ENCODE measurements at places on chromosomes 12 and 14.

DNA sequence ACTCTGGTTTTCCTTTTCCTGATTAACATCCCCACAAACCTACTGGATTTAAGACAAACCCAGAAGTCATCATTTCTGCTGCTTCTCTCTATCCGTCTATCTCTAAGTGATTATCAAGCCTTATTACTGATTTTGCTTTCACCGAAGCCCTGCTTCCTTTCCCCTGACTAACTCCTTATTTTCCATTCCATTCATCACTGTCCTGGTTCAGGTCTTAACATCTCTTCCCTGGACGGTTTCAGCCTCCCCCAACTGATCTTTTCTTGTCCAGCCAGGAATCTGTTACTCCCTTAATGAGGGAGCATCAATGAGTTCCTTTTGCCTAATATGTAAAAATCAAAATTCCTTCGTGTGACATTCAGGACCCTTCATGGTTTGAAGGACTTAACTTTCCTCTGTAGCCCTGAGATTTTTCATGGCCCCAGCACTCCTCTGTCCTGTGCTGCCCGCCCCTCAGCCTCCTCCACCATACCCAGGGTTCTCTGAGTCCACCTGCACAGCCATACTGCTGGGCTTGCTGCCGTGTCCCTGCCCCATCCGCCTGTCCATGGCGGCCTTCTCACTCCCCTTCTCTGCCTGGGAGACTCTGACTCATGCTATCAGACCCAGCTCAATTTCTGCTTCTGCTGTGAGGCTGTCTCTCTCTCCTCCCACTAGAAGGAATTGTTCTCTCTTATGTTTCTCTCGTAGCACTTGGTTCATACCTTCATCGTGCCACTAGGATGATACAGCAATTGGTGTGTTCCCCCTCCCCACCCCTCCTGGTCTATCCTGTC lies 167.8 kb upstream of the HIF1A start:
- no peak for DNase-seq

- no peak for DNase-seq
Observed at GRCh38 chr14:100117633-100118395, 41.6 kb downstream of the DEGS2 start.

- DNase-seq, result no peak
Observed at GRCh38 chr14:52033101-52033642, 35.7 kb downstream of the NID2 start.

- DNase-seq, result no peak
Observed at GRCh38 chr14:79040790-79041189, 870.6 kb downstream of the NRXN3 start.

- DNase-seq, result no peak
Observed at GRCh38 chr12:114406316-114406983, 506 bp upstream of the TBX5 start.

DNA sequence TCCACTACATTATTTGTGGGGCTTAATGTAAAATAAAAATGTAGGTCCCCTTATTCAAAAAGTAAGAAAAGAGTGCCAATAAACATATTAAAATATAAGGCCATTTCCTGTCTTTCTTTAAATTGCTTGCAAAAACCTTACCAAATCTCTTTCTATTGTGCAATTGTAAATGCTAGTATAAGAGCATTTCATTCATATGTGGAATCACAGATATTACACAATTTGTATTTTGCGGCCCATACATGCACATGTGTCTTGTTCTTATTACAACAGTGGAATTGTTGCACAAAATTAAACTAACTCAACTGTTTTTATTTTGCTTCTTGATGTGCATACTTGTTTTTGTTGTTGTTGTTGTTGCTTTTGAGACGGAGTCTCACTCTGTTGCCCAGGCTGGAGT lies 20.1 kb upstream of the CRADD start:
- DNase-seq, result no peak

DNA sequence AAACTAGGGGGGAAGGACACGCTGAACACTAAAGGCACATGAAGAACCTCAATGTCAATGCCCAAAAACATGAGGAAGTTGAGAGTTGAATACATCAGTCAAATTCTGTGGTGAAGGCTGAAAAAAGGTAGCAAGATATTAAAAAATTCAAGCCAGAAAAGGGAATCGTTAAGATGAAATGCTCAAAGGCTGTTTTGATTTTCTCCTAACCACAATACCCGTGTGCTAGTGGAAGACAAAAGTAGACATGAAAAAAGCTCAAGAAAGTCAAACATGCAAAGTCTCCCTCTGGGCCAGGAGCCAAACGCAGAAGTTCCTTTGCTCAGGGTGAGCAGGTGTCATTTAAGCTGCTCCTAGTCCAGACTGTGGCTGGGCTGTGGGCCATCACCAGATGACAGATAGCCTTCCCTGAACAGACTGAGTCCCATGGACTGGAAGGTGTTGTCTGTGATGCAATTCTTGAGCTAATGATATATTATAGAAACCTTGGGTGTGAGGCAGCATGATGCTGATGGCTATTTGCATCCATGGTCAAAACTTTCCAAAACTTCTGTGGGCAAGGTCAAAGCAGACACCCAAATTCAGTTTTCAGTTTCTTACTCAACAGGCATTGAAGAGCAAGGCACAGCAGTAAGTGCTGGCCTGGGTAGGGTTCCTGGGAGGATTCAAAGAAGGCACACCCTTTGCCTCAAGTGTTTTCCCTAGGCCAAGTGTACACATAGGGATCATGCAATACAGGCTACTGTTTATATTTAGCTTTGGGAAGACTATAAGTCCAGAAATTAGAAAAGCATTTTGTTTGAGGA lies 81.6 kb downstream of the MYRFL start:
- DNase-seq, result no peak

DNA sequence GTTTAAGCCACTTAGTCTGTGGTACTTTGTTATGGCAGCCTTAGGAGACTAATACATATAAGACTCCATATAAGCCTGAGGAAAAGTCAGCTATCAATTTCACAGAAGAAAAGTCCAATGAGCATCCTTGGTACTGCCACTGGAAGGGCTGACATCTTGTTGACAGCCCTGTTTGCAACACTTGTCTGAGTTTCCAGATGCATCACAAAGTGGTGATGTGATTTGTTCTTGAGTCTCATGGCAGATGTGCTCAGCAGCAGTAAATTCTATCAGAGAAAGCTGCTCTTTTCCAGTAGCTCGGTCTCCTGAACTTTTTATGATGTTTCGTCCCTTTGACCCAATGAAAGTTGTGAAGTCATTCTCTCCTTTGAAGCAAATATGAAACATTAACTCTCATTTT lies 54.3 kb downstream of the STON2 start:
- no peak for DNase-seq

DNA sequence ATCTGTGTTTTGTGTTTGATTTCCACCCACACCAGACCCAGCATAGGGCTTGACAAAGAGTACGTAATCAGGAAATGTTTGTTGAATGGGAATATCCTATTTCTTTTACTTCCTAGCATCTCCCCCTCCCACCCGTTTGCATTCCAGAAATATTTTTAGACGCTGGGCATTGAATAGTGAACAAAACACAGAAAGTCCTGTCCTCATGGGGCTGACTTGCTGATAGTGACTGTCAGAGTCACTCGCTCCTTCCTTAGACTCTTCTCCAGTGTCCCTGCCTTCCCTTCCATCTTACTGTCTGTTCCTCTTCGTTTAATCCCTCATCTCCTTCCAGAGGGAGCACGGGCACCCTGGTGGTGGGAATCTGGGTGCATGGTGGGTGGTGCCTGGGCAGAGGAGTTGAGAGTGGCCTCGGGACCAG lies 53.6 kb downstream of the SLC25A47 start:
- DNase-seq, result no peak

- DNase-seq, result no peak
Observed at GRCh38 chr14:39229222-39229543, 4.5 kb upstream of the MIA2 start.

DNA sequence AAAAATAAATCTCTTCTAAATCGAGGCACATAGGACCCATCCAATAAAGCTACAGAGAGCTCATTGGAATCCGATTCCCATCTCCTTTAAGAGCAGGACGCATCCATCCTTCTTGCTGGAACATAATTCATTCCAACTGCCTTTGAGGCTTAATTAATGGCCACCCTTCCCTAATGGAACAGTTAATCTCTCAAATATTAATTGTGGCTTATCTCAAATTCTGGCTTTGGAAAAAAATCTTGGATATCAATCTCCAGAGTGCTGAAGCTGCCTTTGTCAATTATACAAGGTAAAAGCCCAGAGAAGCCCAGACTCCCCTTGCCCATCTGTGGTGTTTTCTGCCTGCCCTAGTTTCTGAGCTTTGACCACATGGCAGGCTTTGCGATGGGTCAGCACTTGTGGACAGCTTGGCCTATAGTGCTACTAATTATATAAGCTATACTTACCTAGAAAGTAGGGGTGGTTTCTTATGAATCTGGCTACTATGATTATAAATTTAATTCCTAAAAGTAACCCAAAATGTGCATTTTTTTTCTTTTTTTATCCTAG lies 246.3 kb downstream of the NUAK1 start:
- DNase-seq, result no peak

- no peak for DNase-seq
Observed at GRCh38 chr14:101248840-101249675, 312.2 kb upstream of the DIO3 start.

GRCh38 chr14:94458558-94459205 lies 6.1 kb upstream of the SERPINA11 start:
- DNase-seq, result no peak

DNA sequence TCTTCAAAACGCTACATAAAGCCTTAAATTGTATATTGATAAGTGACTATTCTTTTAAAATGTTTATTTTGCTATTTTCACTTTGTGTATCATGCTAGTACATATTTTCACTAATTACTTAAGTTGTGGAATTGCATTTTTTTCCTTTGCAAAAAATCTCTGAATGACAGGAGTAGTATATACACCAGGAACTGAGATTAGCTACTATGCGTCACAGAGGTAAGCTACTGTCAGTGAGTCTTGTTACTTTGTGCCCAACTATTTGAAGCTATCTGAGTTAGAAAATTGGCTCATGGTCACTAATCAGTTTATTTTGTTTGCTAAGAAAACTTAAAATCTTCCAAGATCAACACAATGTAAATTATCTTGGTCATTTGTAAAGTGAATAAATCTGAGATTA lies 887.4 kb downstream of the TMTC2 start:
- DNase-seq, result no peak

DNA sequence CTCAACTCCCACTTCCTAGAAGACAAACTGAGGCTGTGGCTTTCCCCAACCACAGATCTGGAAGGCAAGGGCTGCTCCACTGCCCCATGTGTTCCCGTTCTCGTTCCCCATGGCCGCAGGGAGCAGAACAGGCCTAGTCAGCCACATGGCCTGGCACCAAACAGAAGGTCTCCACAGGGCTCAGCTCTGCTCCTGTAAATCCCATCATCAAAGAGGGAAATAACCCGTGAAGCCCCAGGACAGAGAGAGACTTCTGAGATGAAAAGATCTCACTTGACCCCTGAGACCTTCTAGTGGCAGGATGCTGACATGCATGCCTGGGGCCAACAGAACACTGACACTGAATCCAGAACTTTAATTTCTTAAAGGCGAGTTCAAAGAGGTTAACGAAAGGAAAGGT lies 68.9 kb downstream of the BCL11B start:
- no peak for DNase-seq

- no peak for DNase-seq
Observed at GRCh38 chr14:88312257-88312656, 10.8 kb downstream of the KCNK10 start.

GRCh38 chr12:106174876-106175275 lies 36.1 kb upstream of the NUAK1 start:
- no peak for DNase-seq

DNA sequence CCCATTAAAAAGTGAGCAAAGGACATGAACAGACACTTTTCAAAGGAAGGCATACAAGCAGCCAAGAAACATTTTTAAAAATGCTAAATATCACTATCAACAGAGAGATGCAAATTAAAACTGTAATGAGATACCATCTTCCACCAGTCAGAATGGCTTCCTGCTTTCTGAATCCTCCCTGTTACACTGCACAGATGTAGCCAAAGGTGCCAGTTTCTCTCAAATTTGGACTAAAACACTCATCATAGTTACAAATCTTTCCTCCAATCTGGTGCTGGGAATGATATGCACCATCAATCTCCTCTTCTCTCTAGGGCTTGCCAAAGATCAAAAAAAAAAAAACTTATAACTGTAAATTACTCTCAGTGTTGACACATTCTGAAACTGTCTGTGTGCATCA lies 311.8 kb upstream of the CLEC14A start:
- no peak for DNase-seq

- no peak for DNase-seq
Observed at GRCh38 chr14:32009976-32010581, 67.0 kb upstream of the ARHGAP5 start.

DNA sequence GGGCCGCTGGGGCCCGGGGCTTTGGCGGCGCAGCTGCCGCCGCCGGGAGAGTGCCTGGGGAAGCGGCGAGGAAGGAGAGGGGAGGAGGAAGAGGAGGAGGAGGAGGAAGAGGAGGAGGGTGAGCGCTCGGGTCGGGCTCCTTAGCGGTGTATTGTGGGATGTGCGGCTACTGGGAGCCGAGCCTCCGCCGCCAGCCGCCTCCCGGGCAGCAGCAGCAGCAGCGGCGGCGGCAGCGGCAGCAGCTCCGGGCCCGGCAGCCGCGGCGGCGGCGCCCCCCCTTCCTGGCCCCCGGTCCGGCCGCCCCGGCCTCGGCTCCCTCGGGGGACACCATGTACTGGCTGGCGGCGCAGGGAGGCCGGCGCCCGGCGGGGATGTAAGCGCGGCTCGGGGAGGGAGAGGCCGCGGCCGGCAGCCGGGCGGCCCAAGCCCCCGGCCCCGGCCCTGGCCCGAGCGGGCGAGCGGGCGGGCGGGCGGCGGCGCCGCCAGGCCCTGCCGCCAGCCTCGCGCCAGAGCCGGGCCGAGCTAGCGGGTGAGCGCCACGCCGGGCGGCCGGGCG lies at the start of gene SETD1B:
Gene SETD1B, plus strand, starts transcription at position 149 of the 556 bp plus-strand sequence. CDS start 729 bp downstream, outside the sequence.
- DNase-seq, result no peak

DNA sequence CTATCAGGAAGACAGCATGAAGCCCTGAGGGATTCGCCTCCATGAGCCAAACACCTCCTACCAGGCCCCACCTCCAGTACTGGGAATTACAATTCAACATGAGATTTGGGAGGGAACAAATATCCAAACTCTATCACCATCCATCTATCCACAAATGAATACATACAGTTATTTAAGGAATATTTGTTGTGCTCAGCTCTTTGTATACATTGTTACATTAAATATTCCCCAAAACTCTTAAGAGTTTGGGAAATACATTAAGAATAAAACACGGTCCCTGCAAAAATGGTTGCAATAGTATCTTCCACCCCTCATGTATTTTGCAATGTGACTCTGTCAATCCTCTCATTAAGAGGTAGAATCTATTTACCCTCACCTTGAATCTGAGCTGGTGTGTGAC lies 109.8 kb upstream of the PLXNC1 start:
- DNase-seq, result no peak

GRCh38 chr12:462936-463705 lies 3.4 kb downstream of the B4GALNT3 start:
- no peak for DNase-seq

DNA sequence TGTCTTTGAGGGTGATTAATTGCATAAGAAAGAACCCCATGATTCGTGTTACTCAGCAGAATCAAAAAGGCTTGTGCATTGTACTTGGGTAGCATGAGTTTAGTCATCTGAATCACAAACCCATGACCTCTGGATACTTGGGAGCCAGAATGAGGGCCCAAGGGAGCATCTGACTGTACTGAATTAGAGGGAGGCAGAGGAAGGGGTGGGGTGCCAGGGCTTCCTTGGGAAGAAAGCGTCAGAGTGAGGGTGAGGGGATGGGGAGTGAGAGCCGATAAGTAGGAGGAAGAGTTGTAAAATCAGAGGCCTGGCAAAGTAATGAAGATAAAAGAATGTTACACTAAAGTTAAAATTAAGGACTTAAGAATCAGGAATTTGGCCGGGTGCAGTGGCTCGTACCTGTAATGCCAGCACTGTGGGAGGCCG lies 29.8 kb downstream of the GPRC5D start:
- DNase-seq, result no peak
